ENCODE measurements at places on chromosomes 16 and 17.

DNA sequence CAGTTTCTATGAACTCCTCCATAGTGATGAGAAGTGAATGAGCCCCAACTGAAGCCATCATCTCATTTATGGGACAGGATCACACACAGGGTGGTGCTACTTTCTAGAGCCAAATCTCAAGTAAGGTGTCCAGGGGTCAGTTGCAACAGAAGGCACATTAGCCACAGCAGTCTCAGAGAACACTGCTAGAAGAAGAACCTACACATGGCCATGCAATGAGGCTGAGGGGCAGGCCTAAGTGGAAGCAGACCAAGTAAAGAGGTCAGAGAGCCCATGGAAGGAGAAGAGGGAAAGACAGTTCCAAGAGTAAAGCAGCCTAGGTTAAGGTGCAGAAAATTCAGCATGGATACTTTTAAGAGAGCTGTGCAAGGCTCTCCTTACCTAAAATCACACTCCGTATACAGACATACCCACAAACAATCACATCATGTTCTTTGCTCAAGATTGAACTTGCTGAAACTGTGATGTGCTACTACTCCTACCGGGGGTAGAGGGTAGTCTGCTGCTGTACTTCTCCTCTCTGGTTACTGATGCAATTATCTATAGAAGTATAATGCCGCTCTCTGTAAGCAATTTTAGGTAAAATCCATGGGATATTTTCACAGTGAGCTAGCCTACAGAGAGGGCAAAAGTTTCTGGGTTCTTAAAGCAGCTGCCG is 1.7 kb downstream of the ABCA8 start:
- DNase-seq: no peak

DNA sequence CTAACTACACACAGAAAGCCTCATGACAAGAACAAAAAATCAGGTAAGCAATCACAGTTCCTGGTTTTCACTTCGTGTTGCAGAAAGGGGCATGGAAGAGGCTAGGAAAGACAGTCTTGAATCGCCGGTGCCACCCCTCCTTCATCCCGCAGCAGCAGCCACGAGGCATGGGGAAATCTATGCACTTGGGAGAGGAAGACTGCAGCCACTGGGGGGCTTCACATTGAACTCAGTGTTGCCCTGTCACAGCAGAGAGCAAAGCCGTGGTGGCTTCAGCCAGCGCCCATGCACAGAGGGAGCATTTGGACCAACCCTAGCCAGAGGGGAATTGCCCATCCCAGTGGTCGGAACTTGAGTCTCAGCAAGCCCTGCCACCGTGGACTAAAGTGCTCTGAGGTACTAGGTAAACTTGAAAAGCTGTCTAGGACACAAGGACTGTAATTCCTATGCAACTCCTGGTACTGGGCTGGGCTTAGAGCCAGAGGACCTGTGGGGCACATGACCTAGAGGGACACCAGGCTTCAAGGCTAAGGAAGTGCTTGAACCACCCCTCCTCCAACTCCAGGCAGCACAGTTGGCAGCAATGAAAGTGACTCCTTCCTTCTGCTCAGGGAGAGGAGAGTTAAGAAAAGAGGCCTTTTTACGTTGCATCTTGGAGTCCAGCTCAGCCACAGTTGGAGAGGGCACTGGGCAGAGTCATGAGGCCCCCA is 35.2 kb upstream of the ATP2C2 start:
- no peak for DNase-seq

- DNase-seq: no peak
Measured at GRCh38 chr17:57553991-57554825, 190.9 kb downstream of the CCDC182 start.

DNA sequence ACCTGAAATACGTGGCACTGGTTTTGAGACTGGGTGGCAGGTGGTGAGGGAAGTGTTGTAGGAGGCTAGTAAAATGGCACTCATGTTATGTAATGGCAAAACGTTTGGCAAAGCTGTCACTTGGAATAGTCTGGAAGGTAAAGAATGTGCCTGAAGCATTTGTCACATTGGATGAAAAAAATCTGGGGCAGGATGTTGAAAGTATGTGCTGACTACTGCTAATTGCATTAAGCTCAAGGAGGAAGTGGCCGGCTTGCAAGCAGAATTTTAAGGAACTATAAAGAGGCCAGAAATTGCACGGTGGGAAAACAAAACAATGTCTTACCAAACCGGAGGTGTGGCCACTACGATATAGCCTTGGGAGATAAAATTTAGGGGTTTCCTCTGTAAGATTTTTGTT is 26.6 kb upstream of the NLRP1 start:
- no peak for DNase-seq

DNA sequence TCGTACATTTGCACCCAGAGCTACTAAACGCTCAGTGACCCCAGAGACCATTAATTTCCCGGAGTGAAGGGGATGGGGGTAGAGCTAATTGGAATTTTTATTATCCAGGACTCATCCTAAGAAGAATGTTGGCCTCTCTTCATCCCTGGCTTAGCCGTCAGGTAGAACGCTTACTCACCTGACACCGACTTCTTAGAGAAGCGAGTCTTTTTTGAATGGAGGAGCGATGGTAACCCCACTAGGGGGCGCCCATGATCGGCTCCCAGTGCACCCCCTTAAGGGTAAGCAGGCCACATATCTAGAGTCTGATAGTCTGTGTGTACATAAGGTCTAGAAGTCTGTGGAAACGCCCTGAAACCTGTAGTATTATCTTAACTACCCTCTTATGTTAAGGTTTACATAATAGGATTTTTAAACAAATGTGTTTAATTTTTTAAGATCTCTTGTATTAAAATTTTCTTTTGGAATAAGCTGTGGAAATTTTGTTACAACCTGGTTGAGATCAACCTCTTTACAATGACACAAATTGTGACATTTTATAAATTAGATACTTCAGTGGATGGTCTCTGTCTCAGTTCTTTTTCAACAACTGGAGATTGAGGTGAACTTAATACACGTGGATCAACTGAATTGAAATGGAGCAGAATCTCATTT is 229.8 kb downstream of the CPPED1 start:
- no peak for DNase-seq

DNA sequence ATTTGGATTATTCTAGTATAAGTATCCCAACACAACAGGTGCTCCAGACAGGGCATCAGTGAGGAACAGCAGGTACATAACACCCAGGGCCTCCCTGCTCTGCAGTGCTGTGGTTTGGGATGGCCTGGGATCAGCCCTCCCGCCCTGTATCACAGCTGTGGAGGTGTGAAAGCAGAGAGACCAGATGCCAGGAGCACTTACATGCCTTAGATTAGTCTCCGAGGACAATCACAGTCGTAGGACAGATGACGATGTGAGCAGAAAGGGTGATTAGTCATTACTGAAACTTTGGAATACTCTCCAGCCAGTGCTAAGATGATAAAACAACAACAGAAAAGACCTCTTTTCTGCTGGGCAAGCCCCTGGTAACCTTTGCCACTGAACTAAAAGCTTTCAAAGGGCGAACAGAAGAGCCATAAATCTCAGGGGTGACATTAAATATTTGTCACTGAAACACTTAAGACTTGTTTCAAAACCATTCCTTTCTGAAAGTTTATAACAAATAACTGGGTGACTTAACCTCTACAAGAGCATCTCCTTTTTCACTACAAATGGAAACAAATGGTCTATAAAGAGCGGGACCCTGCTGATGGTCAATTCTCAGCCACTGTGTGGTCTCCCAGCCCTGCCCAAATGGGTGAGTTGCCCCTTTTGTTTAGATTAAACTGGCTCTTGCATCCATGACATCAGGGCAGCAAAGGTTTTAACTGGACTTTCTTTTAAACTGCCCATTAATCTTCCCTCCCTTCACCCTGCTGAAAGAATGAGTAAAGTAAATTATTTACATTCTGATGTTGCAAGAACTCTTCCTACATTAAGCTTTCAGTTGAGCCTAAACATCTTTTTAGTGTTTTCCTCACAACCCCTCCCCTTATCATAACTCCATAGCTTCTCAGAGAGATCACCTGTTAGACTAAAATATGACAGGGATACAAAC is 183.1 kb upstream of the COX10 start:
- DNase-seq: no peak

GRCh38 chr17:49450735-49451134 is 36.1 kb upstream of the PHB1 start:
- DNase-seq: no peak

GRCh38 chr16:58537124-58537906 is 22.0 kb downstream of the SETD6 start:
- DNase-seq: no peak

- no peak for DNase-seq
Measured at GRCh38 chr17:12358477-12358876, 307.2 kb upstream of the MYOCD start.

GRCh38 chr17:9968881-9969280 is 63.8 kb upstream of the RCVRN start:
- no peak for DNase-seq

- DNase-seq: no peak
Measured at GRCh38 chr17:61928101-61928436, 287 bp upstream of the INTS2 start.

DNA sequence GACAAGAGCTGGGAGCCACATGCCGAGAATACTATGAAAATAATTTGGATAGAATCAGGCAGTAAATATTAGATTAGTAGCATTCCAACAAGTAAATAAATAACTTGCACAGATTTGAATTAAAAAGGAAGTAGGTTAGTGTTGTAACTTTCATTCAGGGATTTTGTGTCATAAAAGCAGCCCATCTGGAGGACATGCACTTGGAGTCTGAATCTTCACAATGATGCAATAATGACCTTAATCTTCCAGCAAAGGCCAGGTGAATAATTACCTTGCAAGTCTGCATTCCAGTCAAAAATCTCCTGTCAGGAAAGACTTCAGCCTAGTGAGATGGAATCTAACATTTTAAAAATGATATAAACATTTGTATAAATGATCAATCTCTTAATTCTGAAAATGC is 518.1 kb downstream of the KCNJ2 start:
- DNase-seq: no peak

DNA sequence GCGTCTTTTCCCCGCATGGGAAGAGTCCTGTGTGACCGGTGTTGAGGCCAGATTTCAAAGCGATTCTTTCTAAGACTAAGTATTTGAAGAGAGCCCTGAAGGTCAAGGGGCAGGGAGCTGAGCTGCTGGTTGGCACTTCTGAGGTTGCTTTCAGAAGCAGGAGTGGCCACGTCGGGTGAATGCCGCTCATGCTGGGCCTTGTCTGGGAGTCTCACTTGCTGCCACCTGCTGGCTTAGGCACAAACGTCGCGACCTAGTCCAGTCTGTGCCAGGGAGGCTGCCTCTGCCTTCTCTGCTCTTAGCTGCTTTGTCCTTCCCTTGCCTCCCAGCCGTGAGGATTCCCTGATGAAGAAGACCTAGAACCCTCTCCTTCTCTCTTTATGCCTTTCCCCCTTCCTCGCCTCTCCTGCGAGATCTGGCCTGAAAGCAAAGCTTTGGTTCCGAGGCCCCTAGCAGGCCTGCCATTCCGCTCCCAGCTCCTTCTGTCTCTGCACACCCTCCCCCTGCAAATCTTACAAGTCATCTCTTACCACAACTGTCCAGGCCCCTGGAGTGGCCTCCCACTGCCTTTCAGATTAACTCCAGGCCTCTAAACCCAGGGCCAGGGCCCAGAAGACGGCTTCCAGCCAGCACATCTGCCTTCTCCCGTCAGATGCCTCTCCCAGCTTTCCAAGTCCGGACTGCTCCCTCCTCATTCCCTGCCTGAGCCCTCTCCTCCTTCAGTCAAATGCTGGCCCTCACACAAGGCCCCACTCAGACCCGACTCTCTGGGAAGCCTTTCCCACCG is 11.4 kb downstream of the CTNS start:
- DNase-seq: no peak

- DNase-seq: no peak
Measured at GRCh38 chr16:67415872-67416793, at the start of gene ZDHHC1. Gene ZDHHC1 (minus strand): TSS chr16:67416477. CDS start chr16:67407775, 8,702 bp downstream.

- DNase-seq: no peak
Measured at GRCh38 chr17:76551685-76552084, 11.8 kb downstream of the PRCD start.

- no peak for DNase-seq
Measured at GRCh38 chr17:75118307-75118706, 8.5 kb downstream of the ARMC7 start.

GRCh38 chr16:10590342-10590741 is 9.9 kb upstream of the EMP2 start:
- no peak for DNase-seq

GRCh38 chr16:13453938-13454553 is 465.9 kb upstream of the ERCC4 start:
- no peak for DNase-seq

GRCh38 chr17:81511804-81512561 is 616 bp downstream of the ACTG1 start:
- DNase-seq: no peak

DNA sequence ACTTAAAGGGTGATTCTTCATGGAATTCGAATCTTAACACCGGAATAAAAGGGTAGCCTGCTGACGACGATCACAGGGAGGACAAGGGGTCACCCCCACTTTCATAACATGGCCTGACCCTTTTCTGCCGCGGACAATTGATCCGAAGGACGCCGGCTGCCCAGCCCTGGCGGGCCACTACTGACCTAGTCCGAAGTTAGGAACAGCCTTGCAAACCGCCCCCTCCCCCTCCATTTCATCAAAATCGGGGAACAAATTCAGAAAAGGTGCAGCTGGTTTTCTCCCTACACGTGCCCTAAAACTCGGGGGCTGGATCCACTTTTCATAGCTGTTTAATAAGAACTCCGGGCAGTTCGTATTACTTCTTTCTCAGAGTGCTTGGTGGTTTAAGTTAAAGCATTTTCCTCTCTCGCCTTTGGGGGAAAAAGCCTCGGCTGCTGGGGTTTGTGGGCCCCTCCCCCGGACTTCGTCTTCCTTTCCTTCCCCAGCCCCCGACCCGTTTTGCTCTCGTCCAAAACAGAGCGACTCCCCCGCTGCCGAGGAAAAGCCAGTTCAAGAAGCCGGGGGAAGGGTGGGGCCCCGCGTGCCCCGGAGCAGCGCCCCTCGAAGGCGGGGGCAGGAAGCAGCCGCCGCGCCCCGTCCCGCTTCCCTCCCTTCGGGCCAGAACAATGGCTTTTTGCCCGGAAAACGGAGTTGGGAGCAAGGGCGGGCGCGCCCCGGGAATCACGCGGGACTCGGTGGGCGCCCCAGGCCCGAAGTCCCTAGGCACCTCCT is 641 bp upstream of the CBX2 start:
- DNase-seq: no peak

DNA sequence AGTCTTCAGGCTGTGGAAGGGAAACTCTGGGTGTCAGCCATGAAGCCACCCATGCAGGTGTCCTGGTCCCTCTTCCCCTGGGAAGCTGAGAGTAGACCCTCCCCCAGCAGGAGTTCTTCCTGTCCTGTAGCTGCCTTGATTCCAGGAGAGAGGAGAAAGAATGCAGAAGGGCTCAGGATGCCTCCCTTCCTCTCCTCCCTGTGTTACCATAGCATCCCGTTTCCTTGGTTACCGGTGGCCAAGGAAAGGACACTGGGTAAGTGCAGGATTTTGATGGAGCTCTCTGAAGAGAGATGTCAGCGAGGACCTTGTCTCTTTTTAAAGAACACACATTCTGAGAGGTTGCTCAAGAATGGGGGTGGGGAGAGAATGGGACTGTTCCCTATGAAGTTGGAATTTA is 304.1 kb upstream of the N4BP1 start:
- DNase-seq: no peak

DNA sequence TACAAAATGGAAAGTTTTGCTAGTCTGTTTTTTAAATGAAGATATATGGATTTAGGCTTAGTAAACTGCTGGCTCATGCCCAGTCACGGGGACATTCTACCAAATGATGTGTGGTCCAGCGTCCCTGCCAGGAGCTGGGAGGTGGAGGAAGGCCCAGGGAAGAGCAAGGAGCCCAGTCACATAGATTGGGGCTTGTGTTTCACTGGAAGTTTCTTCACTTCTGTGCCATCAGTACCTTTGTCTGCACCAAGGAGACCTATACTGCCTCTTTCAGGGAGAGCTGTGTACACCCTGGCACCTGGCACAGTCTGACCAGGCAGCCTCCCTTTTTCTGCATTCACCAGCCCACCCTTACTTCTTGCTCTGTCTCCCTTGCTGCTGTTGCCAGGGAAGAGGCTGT is 32.6 kb upstream of the ERN1 start:
- DNase-seq: no peak
